Brain microvascular endothelial cell (primary cell): ENCODE measurements at places on chromosomes 2 and 18.
A peak's percentile ranks its signal among the peaks of the same experiment; 100 is the strongest.

DNA sequence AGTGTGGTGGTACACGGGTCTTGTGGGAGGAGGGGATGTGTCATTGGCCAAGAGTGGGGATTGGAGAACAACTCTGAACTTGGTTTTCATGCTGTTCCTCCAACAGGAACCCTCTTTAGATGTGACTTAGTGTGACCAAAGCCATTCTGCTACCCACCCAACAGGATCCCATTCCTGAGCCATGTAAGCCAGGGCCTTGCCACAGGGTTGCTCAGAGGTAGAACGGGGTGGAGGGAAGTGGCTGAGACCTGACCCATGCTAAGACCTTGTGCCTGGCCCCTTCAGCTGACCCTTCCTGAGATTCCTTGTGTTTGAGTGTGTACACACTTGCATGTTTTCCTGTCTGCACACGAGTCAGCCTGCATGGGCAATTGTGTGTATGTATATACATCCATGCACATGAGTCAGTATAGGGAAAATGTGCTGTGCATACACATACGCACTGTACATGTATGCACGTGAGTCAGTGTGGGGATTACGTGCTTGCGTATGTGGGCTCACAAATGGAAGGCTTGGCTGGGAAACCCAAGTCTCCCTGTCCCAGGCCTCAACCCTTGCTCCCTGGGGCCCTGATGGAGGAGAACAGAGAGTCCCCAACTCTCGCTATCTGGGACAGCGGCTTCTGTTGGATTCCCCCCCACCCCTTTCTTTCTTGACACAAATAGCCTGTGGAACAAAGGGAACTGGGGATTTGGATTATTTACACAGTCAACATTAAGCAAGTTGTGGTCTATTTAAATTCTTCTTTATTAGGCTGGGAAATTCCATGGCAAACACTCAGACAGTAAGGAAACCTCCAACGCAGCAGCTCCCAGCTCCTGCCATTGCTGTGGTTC is 339.8 kb downstream of the DYSF start:
- peak; percentile 47 for DNase-seq

- DNase-seq: no peak
Measured at GRCh38 chr18:63135101-63135500, 184.5 kb downstream of the BCL2 start.

- no peak for DNase-seq
Measured at GRCh38 chr2:46471697-46472096, 7.7 kb upstream of the TMEM247 start.

GRCh38 chr2:3288470-3289170 is 89.0 kb downstream of the EIPR1 start:
- no peak for DNase-seq

DNA sequence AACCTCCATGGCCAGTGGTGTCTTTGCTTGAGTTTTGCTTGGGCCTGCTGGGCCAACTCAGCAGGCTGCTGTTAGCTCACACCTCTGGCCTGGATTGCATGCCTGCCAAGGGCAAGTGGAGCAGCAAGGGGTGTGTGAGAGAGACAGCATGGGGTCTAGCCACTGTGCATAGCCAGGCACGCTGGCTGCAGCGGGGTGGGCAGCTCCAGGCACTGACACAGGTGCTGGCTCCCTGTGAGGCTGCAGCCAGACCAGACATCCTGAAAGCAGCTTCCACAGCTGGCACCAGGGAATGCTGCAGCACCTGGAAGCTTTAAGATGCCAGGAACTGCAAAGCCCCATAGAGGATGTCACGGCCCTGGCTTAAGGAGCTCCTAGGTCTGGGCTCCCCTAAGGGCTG is 376.4 kb upstream of the VWC2L start:
- no peak for DNase-seq

DNA sequence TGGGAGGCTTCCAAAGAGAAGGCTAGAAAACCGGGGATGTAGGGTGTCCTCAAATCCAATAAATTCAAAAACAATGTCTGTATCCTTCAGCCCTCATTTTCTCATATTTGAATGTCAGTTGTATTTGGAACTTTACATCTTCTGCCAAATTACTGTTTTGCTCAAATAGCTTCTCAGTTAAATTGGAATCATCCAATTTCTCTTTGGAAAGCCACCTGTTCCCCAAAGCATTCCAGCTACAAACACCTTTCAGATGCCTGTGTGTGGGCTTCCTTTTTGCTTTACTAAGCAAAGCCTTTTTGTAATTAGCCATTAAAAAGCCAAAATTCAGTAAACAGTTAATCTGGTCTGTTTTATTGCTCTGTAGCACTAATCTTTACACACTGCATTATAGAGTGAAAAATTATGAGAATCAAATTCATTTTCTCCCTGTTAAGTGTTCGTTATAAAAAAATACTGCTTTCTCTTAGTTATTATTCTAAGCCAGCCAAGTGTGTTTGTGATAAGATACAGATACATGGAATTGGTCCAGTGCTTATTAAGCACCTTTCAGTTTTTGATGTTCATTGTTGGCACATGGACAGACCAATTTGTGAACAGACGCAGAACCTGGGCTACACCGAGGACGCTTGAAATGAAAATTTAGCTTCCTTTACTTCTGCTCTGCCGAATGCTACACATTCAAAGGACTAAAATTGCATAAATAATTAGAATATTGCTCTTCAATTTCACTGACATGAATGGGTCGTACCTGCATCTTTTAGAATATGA is 151.6 kb downstream of the RTN4 start:
- no peak for DNase-seq

GRCh38 chr2:134169788-134170187 is 84.1 kb upstream of the MGAT5 start:
- DNase-seq: no peak

DNA sequence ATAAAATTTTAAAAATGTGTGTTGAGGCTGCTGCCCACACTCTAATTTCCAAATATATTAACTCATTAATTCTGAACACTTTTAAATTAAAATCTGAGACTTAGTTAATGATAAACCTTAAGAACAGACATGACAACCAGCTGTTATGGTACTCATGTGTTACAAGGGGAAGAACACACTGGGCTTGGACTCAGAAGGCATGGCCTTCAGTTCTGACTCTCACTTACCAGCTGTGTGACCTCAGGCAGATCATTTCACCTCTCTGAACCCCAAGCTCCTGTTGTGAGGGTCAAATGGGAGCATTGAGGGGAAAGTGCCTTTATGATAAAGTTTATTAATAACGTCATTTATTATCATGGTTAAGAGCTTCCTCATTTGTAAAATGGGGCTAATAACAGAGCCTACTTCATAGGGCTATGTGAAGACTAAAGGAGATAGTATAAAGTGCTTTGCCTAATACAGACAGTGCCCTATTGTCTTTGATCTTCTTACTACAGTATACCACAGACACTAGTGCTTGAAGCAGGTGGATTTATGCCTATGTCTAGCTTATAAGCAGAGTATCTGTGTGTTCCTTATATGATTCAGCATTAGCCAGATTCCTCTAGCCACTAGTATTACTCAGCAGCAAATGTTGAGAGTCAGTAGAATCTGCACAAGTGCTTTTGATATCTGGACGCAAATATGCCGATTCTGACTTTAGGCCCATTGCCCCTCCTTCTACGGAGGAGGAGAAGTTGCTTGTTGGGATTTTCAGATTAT is 99.6 kb downstream of the SGPP2 start:
- no peak for DNase-seq

GRCh38 chr2:234858145-234858544 is 93.7 kb upstream of the SH3BP4 start:
- no peak for DNase-seq

DNA sequence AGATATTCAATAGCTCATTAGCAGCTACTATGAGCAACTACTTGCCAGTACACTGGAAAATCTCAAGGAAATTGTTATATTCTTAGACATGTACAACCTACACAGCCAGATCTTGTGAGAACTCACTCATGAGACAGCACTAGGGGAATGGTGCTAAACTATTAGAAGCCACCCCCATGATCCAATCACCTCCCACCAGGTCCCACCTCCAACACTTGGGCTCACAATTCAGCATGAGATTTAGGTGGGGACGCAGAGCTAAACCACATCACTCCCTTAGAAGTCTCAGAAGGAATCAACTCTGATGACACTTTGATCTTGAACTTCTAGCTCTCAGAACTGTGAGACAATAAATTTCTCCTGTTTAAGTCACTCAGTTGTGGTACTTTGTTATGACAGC is 418.3 kb upstream of the SPHKAP start:
- DNase-seq: no peak

GRCh38 chr2:158493458-158493857 is 36.7 kb downstream of the PKP4 start:
- no peak for DNase-seq

- DNase-seq: no peak
Measured at GRCh38 chr18:13446610-13447461, 228.3 kb downstream of the LDLRAD4 start.

DNA sequence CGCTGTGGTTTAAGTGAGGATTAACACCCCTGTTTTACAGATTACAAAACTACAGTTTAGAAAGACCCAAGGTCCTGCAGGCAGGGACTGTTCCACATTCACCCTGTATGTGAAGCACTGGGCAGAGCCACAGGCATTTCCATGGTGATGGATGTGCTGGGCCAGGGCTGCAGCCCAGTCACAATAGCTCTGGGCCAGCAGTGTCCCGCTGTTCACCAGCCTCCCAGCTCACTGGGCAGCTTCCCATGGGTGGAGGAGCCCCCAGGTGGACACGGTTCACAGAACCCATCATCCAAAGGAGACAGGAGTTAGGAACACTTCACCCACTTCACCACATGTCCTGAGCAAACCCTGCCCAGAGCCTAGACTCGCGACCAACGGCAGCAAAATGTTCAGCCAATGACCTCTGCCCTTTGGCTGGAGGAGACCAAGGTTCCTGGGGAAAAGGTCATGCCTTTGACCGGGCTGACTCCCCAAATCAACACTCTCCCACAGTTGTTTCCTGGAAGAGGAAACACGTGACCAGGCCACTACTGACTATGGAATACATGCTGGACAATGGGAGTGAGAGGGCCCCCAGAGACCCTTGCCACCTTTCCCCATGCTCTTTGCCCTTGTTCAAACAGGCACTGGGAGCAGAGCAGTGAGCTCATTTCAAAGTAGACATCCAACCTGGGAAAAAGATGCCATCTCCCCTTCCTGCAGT is 28.0 kb upstream of the SLC35F6 start:
- DNase-seq: no peak

DNA sequence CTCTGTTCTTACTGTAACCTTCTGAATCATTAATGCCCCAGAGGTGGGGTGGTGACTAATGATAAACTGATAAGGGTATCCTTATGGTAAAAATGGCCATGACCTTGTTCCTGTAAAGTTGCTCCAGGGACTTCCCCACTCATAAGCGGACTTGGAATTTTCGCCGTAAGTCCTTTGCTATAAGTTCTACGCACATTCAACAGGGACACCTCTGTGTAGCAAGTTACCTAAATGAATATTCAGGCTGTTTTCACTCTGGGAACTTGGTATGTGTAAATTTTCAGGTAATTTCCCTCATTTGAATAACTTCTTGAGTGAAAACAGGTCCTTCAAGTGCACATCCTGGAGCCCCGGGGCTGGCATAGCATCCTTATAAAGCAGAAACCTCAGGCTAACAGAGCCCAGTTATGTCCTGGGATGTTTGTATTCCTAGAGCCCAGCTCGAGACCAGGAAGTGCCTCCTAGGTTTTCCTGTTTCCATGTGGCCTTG is 9.4 kb upstream of the AGFG1 start:
- no peak for DNase-seq

DNA sequence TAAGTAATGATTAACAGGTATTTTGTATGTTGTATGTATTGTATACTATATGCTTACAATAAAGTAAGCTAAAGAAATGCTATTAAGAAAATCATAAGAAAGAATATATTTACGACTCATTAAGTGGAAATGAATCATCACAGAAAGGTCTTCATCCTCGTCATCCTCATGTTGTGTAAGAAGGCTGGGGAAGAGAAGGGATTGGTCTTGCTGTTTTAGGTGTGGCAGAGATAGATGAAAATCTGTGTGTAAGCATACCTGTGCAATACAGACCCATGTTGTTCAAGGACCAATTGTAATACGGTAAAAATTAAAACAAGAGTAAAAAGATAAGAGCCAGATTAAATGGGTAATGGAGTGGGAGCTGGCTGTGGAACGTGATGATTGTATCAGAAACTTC is 16.6 kb downstream of the SLC35F5 start:
- DNase-seq: no peak

DNA sequence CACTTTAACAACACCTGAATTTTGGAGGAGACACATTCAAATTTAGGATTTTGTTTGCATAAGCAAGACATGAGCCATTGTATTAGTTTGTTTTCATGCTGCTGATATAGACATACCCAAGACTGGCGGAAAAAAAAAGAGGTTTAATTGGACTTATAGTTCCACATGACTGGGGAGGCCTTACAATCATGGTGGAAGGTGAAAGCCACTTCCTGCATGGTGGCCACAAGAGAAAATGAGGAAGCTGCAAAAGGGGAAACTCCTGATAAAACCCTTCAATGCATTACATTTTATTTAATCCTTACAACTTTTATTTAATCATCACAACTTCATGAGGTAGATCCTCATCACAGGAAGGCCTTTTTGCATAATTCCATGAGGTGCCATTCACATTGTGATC is 242.0 kb upstream of the STON1 start:
- no peak for DNase-seq

GRCh38 chr2:26442707-26443106 is 35.2 kb downstream of the OTOF start:
- DNase-seq: no peak

GRCh38 chr2:12587729-12588522 is 128.8 kb upstream of the TRIB2 start:
- peak; percentile 93 for DNase-seq

DNA sequence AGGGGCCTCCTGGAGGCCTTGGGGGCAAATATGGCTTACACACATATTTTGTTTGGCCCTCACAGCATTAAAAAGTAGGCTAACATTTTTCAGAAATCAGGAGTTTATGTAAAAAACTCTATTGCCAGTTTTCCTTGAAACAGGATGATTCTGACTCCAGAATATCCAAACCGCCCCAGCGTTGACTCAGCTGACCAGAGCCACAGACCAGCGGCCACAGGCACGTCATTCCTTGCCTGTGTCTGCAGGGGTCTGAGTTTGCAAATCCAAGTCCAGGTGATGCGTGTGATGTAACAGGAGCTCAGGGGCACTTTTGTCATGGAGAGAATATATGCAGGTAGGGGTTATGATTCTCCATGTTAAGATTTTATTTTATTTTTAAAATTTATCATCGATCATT is 79.4 kb upstream of the ALKAL2 start:
- DNase-seq: no peak

- no peak for DNase-seq
Measured at GRCh38 chr2:67046591-67046990, 350.5 kb upstream of the ETAA1 start.

DNA sequence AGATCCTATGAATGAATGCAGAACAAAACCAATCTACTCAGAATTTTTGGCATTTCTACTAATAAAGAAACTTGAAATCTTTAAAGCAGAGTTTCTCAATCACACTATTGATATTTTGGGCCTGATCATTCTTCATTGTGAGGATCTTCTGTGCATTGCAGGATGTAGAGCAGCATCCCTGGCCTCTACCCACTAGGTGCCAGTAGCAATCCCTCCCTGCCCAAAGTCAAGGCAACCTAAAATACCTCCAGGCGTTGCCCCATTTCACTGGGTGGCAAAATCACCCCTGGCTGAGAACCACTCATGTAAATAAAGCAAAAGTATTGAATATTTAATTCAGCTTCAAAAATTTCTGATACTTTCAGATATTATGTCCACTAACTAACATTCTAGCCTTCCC is 213.0 kb downstream of the SP3 start:
- no peak for DNase-seq
